ENCODE measurements at places on chromosomes 7 and 10. TPM values are rescaled to one million over a fixed set of nuclear protein-coding genes. Genes with fewer than 3 reads are reported as not detected.

GRCh38 chr10:72784551-72785351 is 92.8 kb downstream of the MCU start:
- no peak for DNase-seq

DNA sequence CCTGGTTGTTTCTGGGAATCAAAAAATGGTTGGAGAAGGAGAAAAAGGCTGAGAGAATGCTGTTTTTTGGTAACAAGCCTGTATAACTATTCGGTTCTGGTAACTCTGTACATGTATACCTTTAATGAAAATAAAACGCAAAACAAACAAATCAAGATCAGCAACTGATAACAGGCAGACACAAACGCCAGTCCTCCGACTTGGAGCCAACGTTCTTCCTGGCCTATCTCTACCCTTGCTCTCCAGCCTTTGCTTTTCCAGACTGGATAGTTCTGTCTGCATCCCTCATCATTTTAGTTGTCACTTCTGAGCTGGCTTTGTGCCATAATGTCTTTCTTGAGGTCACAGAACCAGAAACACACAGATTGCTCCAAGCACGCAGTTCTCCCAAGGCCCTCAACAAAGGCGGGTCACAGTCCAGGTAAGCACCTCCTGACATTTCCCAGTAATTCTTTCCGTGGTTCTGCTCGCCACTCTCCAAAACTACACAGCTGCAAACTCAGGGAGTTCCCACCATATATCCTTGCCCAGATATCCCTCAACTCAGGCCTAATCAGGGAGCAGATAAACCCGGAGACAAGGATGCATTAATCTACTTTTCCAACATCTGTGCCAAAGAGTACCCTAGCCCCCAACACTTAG is 20.2 kb downstream of the HIP1 start:
- no peak for DNase-seq

Gene ASAH2
- total RNA-seq: 0.46 TPM

- no peak for DNase-seq
These were observed 56.9 kb downstream of the ZNF92 start for GRCh38 chr7:65430344-65431186.

Gene OR2A1
- not detected for total RNA-seq

GRCh38 chr7:15838265-15838664 is 151.8 kb upstream of the MEOX2 start:
- DNase-seq: no peak

- DNase-seq: no peak
These were observed 107.5 kb upstream of the DNAJB12 start for GRCh38 chr10:72462261-72462660.

- DNase-seq: no peak
These were observed 70.9 kb downstream of the GCC1 start for GRCh38 chr7:127514499-127514898.

DNA sequence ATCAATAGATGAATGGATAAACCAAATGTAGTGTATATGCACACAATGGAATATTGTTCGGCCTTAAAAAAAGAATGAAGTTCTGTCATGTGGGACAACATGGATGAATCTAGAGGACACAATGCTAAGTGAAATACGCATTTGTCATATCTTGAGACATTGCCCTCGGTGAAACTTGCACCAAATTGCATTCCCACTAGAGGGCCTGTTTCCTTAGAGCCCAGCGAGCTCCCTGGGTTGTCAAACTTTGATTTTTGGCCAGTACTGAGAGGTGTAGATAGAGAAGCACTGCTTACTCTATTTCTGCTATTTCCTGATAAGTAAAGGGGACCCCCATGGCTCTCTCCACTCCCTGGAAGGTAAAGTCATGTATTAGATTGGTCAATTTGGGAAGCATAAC is 157.1 kb downstream of the GPAM start:
- DNase-seq: no peak

GRCh38 chr7:4067476-4067760 is 614.7 kb upstream of the FOXK1 start:
- DNase-seq: no peak

GRCh38 chr7:100641463-100641859 is at the start of gene TFR2:
TSS of gene TFR2 (minus strand) at chr7:100641552. CDS start at chr7:100641509, 43 bp downstream.
- DNase-seq: no peak

Gene OR6B1
- total RNA-seq: not detected

GRCh38 chr10:116444527-116445142 is 17.0 kb downstream of the PNLIPRP3 start:
- DNase-seq: no peak

- no peak for DNase-seq
These were observed 68.3 kb upstream of the LYZL2 start for GRCh38 chr10:30697806-30698205.

DNA sequence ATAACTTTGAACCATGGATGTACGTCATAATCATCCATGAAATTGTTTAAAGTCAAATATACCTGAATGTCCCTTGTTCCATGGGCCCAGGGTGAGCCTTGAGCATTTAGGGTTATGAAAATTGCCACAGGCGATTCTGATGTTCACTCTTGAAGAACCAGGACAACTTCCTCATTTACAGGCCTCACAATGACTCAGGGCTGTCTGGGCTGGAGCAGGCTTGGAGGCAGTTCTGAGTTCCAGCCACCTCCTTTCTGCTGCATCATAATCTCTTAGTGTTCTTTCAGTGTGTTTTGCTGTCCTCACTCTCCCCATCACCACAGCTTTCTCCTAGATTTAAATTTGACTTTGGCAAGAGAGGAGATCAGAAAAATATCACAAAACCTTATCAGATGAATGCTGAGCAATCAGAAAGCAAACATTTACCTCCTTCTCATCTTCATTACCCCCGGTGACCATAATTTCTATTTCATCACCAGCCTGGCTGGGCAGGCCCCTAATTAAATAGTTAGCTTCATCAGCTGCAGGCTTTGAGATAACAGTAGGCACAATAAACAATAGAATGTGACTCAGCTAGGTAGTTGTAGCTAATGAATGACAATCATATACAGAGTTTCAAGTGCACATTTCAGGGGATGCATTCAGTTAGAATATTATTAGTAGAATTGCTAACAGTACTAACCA is 571.0 kb downstream of the SH2D4B start:
- DNase-seq: no peak

Gene NEBL
- total RNA-seq: 0.71 TPM

GRCh38 chr7:138021889-138022288 is 20.0 kb upstream of the CREB3L2 start:
- no peak for DNase-seq

Gene LRRC61
- total RNA-seq: 0.07 TPM

Gene ASB4
- total RNA-seq: not detected

DNA sequence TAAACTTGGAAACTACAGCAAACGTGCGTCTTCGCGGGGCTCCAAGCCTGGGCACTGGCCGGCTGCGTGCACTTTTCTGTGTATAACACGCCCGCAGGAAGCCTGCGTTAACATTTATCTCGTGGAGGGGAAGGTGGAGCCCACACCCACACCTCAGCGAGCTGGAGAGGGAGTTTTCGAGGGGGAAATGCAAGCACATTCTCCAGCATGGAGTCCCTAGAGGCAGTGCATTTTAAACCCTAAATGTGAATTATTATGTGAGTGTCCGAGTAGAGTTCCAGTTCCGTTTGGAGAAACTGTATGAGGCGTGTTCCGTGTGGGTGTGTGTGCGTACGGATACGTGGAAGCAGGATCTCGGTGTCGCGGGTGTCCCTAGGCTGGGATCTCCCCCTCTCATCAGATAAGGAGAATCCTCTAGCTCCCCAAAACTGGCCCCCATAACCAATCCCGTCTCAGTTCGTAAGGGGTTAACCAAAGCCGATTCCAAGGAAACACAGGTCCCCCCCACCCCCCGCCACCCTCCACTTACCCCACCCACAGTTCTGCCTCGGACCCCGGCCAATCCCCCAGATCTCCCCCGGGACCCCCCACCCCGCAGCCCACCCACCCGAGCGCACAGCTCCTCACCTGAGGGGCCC is 403 bp downstream of the CDK6 start:
- no peak for DNase-seq

GRCh38 chr10:47053081-47053798 is 142.0 kb downstream of the PTPN20 start:
- no peak for DNase-seq

DNA sequence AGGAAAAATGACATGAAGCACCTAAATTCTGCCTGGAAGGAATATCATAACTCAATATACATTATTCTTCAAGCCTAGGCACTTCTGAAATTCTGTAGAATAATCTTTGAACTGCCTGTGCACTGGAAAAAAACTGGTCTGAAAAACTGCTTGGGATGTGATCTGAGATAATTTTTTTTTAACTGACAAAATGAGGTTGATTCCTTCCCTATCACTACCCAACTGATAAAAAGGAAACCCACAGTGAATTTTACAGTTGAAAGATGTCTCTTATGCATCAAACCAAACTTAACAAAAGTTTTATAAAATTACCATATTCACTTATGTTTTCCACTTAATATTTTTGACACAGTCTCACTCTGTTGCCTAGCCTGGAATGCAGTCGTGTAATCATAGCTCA is 67.2 kb upstream of the FAM133B start:
- DNase-seq: no peak

GRCh38 chr10:66472156-66472555 is 453.7 kb upstream of the LRRTM3 start:
- no peak for DNase-seq

Gene UBTD1
- 58.4 TPM for total RNA-seq

- DNase-seq: no peak
These were observed 57.6 kb downstream of the IKZF1 start for GRCh38 chr7:50362142-50362541.

- DNase-seq: no peak
These were observed 99.2 kb downstream of the ATXN7L1 start for GRCh38 chr7:105776986-105777910.

DNA sequence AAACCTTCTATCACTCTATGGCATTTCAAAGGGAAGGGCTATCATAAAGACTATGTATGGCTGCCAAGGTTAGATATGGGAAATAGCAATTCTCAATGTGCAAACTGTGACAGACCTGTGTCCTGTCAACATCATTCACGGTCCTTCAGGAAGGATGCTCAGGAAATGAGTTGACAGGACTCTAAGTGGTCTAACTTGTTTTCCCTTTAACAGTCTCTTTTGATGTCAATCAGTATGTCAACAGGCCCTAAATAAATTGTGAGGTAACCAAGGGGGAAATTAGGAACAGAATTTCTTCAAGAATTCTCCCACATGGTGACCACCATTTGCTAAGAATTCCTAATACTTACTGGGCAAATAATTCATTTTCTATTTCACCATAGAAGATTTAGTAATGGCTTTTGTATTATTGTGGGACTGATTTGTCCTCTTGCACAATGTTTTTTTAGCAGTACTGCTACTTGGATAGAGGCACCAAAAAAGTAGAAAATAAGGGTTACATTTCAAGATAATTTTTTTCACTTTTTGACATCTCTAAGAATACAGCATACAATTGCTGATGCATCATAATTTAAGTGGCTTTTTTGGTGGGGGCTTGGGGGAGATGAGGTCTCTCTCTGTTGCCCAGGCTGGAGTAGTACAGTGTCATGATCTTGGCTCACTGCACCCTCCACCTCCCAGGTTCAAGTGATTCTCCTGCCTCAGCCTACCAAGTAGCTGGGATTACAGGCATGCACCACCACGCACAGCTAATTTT is 275.8 kb downstream of the CACNA2D1 start:
- no peak for DNase-seq

DNA sequence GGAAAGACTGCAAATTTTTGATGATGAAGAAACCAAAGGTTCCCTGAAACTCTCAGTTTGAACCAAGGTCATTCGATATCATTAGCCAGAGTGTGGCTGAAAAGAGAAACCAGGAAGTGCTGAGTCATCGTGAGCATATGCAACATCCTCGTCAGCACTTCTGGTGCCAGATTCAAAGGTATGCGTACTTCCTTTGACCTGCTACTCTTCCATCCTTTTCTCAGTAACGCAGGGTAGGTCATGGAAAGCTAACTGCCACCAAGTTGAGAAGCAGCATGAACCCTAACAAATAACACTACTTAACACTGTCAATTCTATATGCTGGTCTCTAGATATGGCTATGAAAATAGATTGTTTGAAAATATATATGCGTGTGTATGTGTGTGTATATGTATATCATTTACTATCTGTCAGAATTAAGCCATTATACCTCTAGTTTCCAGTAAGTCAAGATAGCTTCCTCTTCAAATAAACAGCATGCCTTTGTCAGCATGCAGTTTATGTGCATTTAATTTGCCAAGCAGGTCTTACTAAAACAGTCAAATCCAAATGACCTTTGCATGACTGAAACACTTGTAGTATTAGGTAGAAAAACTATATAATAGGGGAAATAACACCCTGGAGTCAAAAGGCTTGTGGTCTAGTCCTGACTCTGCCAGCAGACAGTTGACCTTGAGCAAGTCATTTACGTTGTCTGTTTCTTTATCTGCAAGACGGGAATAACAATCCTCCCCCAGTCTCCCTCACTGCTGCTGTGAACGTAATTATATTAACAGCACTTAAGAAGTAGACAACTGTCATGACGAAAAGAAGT is 26.4 kb downstream of the CDK6 start:
- peak; percentile 80 for DNase-seq

Gene FOXI2
- not detected for total RNA-seq

Gene NRCAM
- 87.2 TPM for total RNA-seq
